ENCODE measurements at places on chromosomes 12 and 14.

GRCh38 chr12:17076028-17076744 is 470.2 kb upstream of the LMO3 start:
- no peak for DNase-seq

DNA sequence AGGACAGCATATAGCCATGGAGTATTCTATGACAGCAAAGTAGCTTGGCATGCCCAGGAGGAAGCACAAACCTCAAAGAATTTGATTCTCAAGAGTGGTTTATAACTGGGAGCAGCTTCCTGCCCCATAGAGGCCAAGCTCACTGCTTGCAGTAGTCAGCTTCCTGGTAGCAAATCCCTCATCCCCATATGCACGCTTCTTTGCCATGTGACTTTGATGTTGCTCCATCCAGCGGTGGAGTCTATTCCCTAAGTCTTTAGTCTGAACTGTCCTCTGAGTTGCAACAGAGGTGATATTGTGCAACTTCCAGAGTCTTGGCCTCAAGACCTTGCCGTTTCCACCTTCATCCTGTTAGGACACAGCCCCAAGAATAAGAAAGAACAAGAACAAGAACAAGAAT is 996.8 kb upstream of the TMEM132C start:
- no peak for DNase-seq

GRCh38 chr14:22291406-22291805 is 297.6 kb downstream of the DAD1 start:
- no peak for DNase-seq

DNA sequence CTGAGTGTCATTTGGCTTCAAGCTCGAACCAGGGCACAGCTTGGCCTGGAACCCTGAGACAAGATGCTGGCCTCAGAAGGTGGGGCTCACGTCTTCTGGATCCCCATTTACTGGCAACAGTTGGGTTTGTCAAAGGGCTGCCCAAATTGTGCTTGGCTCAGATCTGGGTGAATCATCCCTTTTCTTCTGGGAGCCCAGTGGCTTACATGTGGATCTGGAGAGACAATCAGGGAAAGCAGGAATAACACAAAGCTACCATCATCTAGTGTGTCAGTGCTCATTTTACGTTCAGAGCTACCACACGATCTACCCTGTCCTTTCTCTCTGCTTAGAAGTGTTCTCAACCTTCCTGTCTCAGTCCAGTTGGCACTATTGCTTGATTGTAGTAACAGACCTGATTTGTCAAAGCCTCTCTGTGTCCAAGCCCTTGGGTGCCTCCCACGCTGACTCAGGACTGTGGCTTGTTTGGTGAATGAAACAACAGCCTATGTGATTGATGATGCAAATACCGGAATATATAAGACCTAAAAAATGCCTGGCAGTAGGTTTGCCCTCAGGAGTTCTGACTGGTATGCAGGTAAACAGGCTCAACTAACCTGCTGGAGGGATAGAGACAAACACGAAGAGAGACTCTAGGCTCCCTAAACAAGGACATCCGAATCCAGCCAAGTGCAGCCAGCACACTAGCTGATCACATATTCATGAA is 974.3 kb downstream of the VRK1 start:
- DNase-seq: no peak

GRCh38 chr12:50221228-50222008 is 54.2 kb upstream of the CERS5 start:
- DNase-seq: no peak
